ENCODE measurements at places on chromosomes 6 and 20.

DNA sequence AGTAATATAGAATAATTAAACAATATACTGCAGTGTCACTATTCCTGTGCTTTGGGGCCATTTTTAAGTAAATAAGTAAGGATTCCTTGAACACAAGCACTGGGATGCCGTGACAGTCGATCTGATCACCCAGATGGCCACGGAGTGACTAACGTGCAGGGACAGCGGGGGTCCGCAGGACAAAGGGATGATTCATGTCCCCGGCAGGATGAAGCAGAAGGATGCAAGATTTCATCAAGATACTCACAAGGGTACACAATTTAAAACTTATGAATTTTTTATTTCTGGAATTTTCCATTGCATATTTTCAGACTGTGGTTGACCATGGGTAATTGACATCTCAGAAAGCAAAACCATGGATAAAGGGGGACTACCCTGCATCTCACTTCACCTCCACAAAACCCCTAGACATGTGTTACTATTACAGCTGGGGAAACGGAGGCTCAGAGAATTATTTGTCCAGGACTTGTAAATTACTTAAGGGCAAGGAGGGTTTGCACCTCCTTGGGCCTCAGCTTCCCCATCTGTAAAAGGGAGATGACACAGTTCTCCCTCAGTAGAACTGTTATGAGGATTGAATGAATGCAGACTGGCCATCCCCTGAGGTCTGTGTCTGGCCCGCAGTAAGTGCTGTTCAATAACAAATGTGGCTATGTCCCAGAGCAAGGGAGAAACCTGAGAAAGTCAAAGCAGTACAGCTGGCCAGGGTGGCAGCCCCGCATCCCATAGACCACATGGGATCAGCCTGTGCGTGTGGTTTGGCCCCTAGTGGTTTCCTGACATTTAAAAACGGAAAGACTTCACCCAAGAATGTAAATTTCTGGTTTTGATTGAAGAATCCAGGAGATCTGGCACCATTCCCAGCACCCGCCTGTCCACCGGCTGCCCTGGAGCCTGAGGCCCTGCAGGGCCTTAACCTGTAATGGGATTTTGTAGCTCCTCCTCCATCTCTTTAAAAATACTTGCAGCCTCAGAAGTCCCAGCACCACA lies 235.5 kb downstream of the BMP7 start:
- H3K27ac ChIP-seq, result no peak overlapping the region
- no peak for DNase-seq
- peaks cover 40% of the 10 kb centered on the region for H3K27me3 ChIP-seq
- H3K4me3 ChIP-seq, result no peak overlapping the region

DNA sequence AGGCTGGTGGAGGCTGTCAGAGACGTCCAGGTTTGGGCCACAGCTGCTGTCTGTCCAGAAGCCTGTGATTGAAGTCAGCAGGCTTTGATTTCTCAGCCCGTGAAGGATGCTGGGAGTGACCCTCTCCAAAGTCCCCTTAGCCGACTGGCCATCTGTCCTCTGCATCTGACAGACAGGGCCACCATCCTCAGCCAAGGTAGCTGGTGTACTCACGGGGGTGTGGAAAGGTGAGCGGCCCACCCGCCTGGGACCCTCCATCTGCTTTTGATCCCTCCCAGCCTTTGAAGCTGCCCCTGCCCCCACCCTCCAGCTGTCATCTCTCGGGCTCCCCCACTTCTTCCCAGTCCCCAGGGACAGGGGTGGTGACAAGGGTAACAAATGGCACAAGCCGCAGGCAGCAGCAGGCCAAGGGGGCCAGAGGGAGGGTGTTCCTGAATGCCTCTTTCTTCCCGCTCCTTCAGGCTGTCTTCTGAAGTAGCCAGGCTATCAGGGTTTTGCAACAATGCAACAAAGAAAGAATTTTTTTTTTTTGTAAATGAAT lies 84.4 kb downstream of the EYA2 start:
- no peak for DNase-seq
- H3K36me3 ChIP-seq, result no peaks in the 10 kb centered on the region
- no peak overlapping the region for H3K27ac ChIP-seq
- peaks cover 50% of the 10 kb centered on the region for H3K27me3 ChIP-seq
- no peak overlapping the region for H3K4me3 ChIP-seq
- H3K4me1 ChIP-seq, result peaks cover 7% of the 10 kb centered on the region

- peaks cover 19% of the 10 kb centered on the region for H3K27me3 ChIP-seq
- H3K4me1 ChIP-seq, result no peaks in the 10 kb centered on the region
- no peak overlapping the region for H3K27ac ChIP-seq
- H3K4me3 ChIP-seq, result no peak overlapping the region
- no peak for DNase-seq
- H3K36me3 ChIP-seq, result no peaks in the 10 kb centered on the region
These were observed 177.6 kb upstream of the MAN1A1 start for GRCh38 chr6:119527231-119527578.

DNA sequence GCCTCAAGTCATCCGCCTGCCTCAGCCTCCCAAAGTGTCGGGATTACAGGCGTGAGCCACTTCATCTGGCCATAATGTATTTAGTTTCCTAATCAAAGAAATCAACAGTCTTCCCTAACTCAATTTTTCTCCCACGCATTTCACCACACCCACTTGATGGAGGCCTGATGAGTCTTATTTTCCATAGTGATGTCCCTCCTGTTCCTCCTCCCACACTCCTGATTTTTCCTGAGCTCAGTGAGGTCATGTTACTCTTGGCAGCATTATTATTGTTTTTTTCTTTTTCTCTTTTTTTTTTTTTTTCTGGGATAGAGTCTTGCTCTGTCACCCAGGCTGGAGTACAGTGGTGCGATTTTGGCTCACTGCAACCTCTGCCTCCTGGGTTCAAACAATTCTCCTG lies 8.9 kb downstream of the ABRACL start:
- DNase-seq, result no peak
- H3K27me3 ChIP-seq, result no peaks in the 10 kb centered on the region
- H3K27ac ChIP-seq, result peak overlapping the region; percentile 50
- peaks cover 34% of the 10 kb centered on the region for H3K4me1 ChIP-seq

DNA sequence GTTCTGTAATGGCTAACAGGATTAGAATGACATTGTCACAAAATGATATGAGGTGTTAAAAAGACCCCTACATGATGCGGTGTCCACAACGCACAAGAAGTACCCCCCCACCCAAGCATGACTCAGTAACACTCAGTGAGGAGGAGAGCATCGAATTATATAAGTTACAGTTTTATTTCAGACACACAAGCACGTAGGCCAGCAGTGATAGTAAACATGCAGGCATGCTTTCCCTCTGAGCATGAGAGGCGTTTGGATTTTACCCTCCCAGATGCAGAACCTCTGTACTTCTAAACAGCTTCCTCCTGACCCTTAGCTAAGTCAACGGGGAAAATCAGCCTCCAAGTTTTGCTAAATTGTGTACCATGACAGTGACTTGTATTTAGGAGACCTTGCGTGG lies 23.9 kb downstream of the GNAS start:
- H3K27me3 ChIP-seq, result no peaks in the 10 kb centered on the region
- peaks cover 19% of the 10 kb centered on the region for H3K4me1 ChIP-seq
- no peak for DNase-seq
- H3K4me3 ChIP-seq, result no peak overlapping the region
- H3K36me3 ChIP-seq, result no peaks in the 10 kb centered on the region

GRCh38 chr6:13419422-13420195 lies 67.8 kb downstream of the GFOD1 start:
- H3K4me1 ChIP-seq, result peaks cover 35% of the 10 kb centered on the region
- no peak overlapping the region for H3K4me3 ChIP-seq
- H3K27me3 ChIP-seq, result no peaks in the 10 kb centered on the region
- H3K27ac ChIP-seq, result no peak overlapping the region
- DNase-seq, result no peak

DNA sequence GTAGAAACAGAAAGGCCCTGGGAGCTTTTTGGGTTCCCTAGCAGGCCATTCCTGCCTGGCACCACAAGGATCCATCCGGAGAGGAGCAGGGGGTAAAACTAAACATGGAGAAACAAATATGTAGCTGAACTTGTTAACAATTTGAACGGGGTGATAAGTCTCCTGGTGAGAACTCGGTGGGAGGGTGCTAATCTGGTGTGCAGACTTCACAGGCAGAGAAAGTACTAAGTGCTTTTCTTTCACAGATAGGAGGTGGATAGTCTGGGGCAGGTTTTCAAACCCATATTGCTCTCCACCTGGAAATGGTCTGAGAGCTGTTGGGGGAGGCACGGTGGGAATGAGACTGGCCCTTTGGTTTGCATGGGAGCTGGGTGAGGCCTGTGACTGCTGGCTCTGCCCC lies 196.3 kb upstream of the FUT9 start:
- no peak overlapping the region for H3K4me3 ChIP-seq
- no peaks in the 10 kb centered on the region for H3K36me3 ChIP-seq
- no peak for DNase-seq
- H3K27me3 ChIP-seq, result no peaks in the 10 kb centered on the region

GRCh38 chr6:37036146-37036545 lies 30.7 kb downstream of the FGD2 start:
- H3K27me3 ChIP-seq, result no peaks in the 10 kb centered on the region
- DNase-seq, result no peak
- H3K27ac ChIP-seq, result no peak overlapping the region
- peaks cover 48% of the 10 kb centered on the region for H3K4me1 ChIP-seq
- no peaks in the 10 kb centered on the region for H3K36me3 ChIP-seq

DNA sequence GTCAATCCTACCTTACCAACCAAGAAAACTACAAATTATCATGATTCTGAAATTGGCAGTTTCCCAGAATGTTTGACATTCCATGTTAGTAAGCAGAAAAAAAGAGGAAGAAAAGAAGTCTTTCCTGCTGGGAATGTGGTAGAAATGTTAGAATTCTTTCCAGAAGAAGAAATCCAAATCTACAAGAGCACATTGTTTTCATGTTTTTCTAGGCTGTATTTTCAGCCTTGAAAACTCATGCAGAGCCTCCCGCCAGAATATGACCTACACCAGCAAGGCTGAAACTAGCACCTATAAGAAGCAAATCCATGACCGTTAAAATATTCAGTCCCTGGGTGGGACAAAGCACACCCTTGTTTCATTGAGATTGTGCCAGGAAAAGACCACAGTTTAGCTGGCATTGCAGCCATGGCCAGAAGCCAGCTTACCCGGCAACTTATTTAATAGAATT lies 259.4 kb downstream of the GJA1 start:
- H3K4me1 ChIP-seq, result peaks cover 5% of the 10 kb centered on the region
- no peaks in the 10 kb centered on the region for H3K36me3 ChIP-seq
- H3K4me3 ChIP-seq, result no peak overlapping the region

- peaks cover 5% of the 10 kb centered on the region for H3K36me3 ChIP-seq
- H3K27me3 ChIP-seq, result no peaks in the 10 kb centered on the region
- H3K4me3 ChIP-seq, result no peak overlapping the region
- H3K4me1 ChIP-seq, result peaks cover 58% of the 10 kb centered on the region
- no peak overlapping the region for H3K27ac ChIP-seq
These were observed 156.4 kb downstream of the OR2B2 start for GRCh38 chr6:27755768-27756167.

- peaks cover 12% of the 10 kb centered on the region for H3K4me1 ChIP-seq
- H3K36me3 ChIP-seq, result no peaks in the 10 kb centered on the region
- no peak overlapping the region for H3K27ac ChIP-seq
- H3K4me3 ChIP-seq, result no peak overlapping the region
- no peaks in the 10 kb centered on the region for H3K27me3 ChIP-seq
These were observed 132.7 kb upstream of the IFNGR1 start for GRCh38 chr6:137351890-137352289.

- peaks cover 25% of the 10 kb centered on the region for H3K4me1 ChIP-seq
- no peak overlapping the region for H3K27ac ChIP-seq
- no peak for DNase-seq
- no peak overlapping the region for H3K4me3 ChIP-seq
These were observed 33.8 kb upstream of the IGF2R start for GRCh38 chr6:159935065-159935464.

GRCh38 chr6:105943514-105943913 lies 142.6 kb upstream of the PRDM1 start:
- H3K4me3 ChIP-seq, result no peak overlapping the region
- no peaks in the 10 kb centered on the region for H3K36me3 ChIP-seq
- no peak overlapping the region for H3K27ac ChIP-seq
- peaks cover 20% of the 10 kb centered on the region for H3K4me1 ChIP-seq

- peaks cover 12% of the 10 kb centered on the region for H3K36me3 ChIP-seq
- H3K27ac ChIP-seq, result peak overlapping the region; percentile 99
- no peaks in the 10 kb centered on the region for H3K27me3 ChIP-seq
- no peak for DNase-seq
- peaks cover 62% of the 10 kb centered on the region for H3K4me1 ChIP-seq
These were observed 45.7 kb downstream of the OR2B2 start for GRCh38 chr6:27866357-27867050.

GRCh38 chr6:75437421-75437891 lies 56.1 kb downstream of the FILIP1 start:
- H3K4me3 ChIP-seq, result no peak overlapping the region
- peaks cover 11% of the 10 kb centered on the region for H3K27me3 ChIP-seq
- DNase-seq, result no peak
- H3K4me1 ChIP-seq, result no peaks in the 10 kb centered on the region
- H3K36me3 ChIP-seq, result no peaks in the 10 kb centered on the region

GRCh38 chr6:157283900-157284737 lies 39.2 kb downstream of the TMEM242 start:
- no peak overlapping the region for H3K4me3 ChIP-seq
- H3K36me3 ChIP-seq, result peaks cover 2% of the 10 kb centered on the region
- DNase-seq, result no peak

- H3K4me1 ChIP-seq, result peaks cover 3% of the 10 kb centered on the region
- no peak for DNase-seq
- H3K27ac ChIP-seq, result no peak overlapping the region
- no peak overlapping the region for H3K4me3 ChIP-seq
These were observed 25.5 kb downstream of the COL11A2 start for GRCh38 chr6:33166811-33167210.

DNA sequence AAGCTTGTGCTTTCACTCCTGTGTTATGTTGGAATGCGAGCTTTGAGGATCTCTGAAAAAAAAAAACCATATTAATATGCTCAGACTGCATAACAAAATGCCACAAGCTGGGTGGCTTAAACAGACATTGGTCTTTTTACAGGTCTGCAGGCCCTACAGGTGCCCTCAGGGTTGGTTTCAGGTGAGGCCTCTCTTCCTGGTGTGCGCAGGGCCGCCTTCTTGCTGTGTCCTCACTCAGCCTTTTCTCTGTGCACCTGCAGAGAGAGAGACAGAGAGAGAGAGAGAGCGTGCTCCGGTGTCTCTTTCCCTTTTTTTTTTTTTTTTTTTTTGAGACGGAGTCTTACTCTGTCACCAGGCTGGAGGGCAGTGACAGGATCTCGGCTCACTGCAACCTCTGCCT lies 114.1 kb upstream of the SNX9 start:
- no peaks in the 10 kb centered on the region for H3K36me3 ChIP-seq
- DNase-seq, result peak; percentile 5
- no peak overlapping the region for H3K27ac ChIP-seq
- peaks cover 3% of the 10 kb centered on the region for H3K4me1 ChIP-seq

DNA sequence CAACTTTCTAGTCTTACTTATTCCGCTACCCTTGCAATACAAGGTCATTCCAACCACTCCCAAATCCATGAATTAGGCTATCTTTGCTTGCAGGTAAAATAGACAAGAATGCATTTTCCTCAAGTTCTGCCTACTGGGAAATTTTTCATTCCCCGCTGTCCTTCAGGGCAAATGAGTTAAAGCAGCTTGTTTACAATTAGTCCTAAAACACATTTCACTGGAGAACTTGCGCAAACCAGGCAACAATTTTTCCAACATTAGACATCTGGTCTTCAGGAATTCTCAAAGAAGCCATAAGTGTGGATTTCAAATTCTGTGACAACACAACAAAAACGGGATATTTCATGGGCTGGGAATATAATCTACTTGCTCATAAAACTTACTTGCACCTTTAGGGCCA lies 20.4 kb downstream of the SPINT4 start:
- no peaks in the 10 kb centered on the region for H3K36me3 ChIP-seq
- no peaks in the 10 kb centered on the region for H3K4me1 ChIP-seq
- H3K27ac ChIP-seq, result no peak overlapping the region
- peaks cover 32% of the 10 kb centered on the region for H3K27me3 ChIP-seq
- no peak overlapping the region for H3K4me3 ChIP-seq

GRCh38 chr20:24649787-24650490 lies 180.5 kb downstream of the SYNDIG1 start:
- H3K4me1 ChIP-seq, result no peaks in the 10 kb centered on the region
- no peak overlapping the region for H3K27ac ChIP-seq
- DNase-seq, result no peak
- peaks cover 13% of the 10 kb centered on the region for H3K27me3 ChIP-seq

All from activated T-cell treated with anti-CD3 and anti-CD28 coated beads, Interleukin-2, amount 50 U/mL, for 24 hours (primary cell).